ENCODE measurements at places on chromosomes 2 and 18.

GRCh38 chr2:65500310-65501040, 68.1 kb upstream of the SPRED2 start:
- no peak for DNase-seq

- no peak for DNase-seq
These were observed 200.3 kb downstream of the DPP4 start for GRCh38 chr2:161873707-161874106.

- no peak for DNase-seq
These were observed 48.2 kb downstream of the ARL4C start for GRCh38 chr2:234448506-234449184.

DNA sequence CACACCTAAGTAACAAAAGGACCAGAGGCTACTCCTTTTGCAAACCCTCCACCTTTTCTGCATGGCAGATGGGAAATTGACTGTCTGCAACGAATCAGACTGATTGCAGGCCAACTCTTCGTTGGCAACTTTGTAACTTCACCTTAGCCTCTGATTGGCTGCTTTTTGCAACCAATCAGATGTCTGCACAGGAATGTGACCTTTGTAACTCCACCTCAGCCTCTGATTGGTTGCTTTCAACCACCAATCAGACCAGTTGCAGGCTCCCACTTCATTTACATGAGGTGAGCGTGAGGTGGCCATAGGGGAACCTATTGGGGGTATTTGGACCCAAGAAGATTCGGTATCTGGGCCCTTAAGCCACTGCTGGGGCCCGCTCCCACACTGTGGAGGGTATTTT, 209.0 kb downstream of the EN1 start:
- DNase-seq: no peak

DNA sequence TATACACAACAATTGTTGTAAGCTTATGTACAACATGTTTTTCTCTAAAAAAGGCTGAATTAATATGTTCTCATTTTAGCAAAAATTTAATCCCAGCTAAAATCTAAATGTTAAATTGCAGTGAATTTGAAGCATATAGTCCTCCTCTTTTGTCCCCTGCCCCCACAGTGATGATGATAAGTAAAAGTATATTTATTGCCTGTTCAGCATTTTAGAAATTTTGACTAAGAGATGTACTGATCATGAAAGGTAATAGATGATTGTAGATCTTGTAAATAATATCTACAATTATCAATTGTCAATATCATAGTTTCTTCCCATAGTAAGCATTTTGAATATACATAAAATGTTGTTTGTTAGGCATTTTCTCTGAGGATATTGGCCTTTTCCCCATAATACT, 113.9 kb downstream of the AGPS start:
- DNase-seq: no peak

GRCh38 chr2:60058781-60059180, 494.7 kb downstream of the BCL11A start:
- DNase-seq: no peak

GRCh38 chr2:62140426-62141141, 55.3 kb upstream of the B3GNT2 start:
- no peak for DNase-seq

GRCh38 chr2:45988879-45989278, 308.3 kb upstream of the EPAS1 start:
- DNase-seq: no peak

GRCh38 chr2:72157871-72158771, 10.5 kb upstream of the CYP26B1 start:
- no peak for DNase-seq

All from stimulated activated CD4-positive, alpha-beta T cell treated with anti-CD3 and anti-CD28 coated beads, Interleukin-12 subunit alpha, Interleukin-12 subunit beta, amount 100 ng/mL, for 24 hours (primary cell).